KG1 (cell line): ENCODE measurements at places on chromosomes 1 and 21.

- DNase-seq: no peak
These were observed 594.4 kb downstream of the MATN1 start for GRCh38 chr1:30129001-30129408.

DNA sequence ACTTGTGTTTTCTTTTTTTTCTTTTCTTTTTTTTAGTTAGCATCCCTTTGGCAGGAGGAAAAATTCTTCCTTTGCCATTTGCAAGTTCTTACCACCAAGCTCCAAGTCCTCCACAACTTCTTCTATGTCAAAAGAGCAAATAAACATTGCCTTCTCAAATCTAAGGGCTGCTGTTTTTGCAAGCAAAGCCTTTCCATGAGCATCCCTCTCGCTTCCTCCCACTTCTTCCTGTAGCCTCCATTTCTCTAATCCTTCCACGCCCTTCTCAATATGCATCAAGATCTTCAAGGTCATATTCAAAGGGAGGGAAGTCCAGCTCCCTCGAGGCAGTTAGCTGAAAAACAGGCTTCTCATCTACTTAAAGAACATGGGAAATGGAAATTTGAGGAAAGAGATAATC is 147.1 kb downstream of the ADSS2 start:
- DNase-seq: no peak

DNA sequence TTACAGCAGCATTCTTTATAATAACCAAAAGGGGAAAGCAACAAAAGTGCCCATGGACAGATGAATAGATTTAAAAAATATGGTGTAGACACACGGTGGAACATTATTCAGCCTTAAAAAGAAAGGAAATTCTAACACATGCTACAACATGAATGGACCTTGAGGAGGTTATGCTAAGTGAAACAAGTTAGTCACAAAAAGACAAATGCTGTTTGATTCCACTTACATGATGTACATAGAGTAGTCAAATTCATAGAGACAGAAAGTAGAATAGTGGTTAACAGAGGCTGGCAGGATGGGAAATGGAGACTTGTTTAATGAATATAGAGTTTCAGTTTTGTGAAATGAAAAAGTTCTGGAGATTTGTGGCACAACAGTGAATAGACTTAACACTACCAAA is 151.4 kb downstream of the CYYR1 start:
- no peak for DNase-seq

- DNase-seq: no peak
These were observed 94.0 kb upstream of the FMN2 start for GRCh38 chr1:239997515-239998311.

DNA sequence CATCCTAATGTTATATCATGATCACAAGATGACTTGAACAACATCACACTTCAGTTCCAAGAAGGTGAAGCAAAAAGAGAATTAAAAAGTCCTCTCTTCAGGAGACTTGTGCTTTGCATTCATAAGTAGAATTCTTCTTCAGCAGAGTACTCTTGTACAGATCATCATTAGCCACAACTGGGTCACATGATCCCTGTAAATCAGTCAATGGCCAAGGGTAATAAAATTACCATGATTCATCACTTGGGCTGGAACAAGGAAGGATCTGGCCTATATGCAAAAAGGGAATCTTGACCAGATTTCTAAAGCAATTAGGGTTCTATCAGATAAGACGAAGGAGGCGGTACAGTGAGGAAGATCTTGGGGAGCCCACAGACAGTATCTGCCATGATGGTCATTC is 458.0 kb upstream of the DEPDC1 start:
- no peak for DNase-seq

DNA sequence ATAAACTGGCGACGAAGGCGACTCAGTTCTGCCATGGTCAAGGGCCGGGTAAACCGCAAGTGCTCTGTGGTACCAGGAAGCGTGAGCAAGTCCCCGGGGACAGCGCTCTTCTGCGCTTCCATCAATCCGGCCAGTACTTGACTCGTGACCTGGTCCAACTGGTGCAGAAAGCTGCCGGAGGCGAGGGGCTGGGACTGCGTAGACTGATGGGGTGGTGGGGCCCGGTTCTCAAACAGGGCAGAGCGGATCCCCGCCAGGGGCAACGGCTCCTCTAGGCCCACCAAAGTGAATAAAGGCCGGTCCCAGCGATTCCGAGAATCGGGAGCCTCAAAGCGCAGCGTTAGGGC is 852 bp downstream of the KTI12 start:
- DNase-seq: no peak

- no peak for DNase-seq
These were observed 1.5 kb downstream of the KIRREL1 start for GRCh38 chr1:157994704-157995582.

- no peak for DNase-seq
These were observed 4.7 kb downstream of the FMOD start for GRCh38 chr1:203346060-203346768.

GRCh38 chr1:70441392-70442035 is 30.4 kb downstream of the CTH start:
- no peak for DNase-seq

DNA sequence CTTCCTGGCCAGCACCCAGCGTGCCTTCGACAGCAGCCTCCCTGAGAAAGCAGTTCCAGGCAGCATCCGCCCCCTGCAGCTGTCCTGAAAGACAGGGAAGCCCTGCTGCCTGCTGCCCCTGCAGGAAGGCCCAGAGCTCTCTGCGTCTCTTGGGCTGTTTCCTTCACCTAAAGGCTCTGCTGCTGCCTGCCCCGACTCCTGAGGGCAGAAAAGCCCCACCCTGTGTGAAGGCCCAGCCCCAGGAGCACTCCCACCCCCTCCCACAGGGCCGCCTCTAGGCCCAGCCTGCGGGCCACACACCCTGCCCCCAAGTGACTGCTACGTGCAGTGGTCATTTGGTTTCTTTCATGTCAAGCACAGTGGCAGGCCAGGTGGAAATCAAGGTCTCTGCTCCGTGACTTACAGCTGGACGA is 12.4 kb downstream of the RIPK4 start:
- no peak for DNase-seq

- no peak for DNase-seq
These were observed 4.8 kb downstream of the RBM34 start for GRCh38 chr1:235156265-235156664.

- DNase-seq: no peak
These were observed 110.7 kb upstream of the OLFM3 start for GRCh38 chr1:102107441-102107840.

DNA sequence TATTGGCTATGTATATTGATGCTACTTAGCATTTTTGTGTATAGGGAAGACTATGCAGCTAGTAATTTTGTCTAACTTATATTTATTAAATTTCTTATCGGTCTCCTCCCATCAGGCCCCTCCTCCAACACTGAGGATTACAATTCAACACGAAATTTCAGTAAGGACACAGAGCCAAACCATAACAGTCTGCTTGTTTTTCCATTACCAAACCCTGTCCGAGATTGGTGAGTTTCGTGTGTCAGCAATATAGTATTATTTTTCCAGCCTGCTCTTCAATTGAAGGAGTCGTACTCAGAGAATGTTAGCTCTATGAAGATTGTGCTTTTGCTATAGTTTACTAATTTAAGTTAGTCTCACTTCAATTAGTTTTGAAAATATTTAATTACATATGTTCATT is 1495.3 kb downstream of the MRPL39 start:
- no peak for DNase-seq

DNA sequence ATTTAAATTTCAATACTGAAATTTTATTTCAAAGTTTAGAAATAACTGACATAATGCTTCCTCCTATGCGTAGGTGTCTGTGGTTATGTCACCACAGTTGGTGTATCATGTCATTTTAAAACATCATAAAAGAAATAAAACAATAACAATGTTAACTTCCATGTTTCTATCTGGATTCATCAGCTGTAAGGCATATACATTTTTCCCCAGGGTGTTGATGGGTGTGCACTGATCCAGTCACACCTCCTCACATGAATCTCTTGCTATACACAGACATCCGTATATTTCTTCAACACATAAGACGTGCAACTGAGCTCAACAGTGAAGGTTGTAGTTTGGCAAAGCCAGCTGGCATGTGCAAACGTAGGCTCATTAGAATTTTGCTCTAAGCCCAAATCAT is 6.2 kb downstream of the KCNA3 start:
- no peak for DNase-seq

- no peak for DNase-seq
These were observed 19.8 kb downstream of the SLC25A33 start for GRCh38 chr1:9558946-9559545.

DNA sequence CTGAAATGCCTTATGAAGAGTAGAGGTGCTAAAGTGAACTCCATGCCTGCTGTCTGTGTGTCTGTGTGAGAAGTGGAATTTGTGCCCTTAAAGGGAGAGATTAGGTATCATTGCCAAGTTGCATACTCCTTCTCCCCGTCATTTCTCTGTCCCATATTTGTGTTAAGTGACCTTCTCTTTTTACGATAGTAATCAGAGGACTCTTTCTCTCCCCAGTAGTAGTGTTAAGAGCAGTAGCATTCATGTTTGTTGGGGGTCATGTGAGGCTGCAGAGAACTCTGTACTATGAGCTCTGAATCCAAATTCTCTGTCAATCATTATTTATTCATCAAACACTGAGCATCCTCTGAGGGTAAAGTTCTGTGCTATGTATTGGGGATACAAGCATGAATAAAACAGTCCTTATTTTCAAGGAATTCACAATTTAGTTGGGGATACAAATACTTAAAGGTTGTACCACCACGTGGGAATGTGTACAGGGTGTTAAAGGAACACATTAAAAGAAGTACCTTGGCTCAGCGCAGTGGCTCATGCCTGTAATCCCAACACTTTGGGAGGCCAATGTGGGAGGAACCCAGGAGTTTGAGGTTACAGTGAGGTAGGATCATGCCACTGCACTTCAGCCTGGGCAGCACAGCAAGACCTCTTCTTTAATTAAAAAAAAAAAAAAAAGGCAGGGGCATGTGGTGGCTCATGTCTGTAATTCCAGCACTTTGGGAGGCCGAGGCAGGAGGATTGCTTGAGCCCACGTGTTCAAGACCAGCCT is 24.8 kb upstream of the KCNQ4 start:
- DNase-seq: no peak

GRCh38 chr1:183456826-183457225 is 15.5 kb upstream of the SMG7 start:
- no peak for DNase-seq

DNA sequence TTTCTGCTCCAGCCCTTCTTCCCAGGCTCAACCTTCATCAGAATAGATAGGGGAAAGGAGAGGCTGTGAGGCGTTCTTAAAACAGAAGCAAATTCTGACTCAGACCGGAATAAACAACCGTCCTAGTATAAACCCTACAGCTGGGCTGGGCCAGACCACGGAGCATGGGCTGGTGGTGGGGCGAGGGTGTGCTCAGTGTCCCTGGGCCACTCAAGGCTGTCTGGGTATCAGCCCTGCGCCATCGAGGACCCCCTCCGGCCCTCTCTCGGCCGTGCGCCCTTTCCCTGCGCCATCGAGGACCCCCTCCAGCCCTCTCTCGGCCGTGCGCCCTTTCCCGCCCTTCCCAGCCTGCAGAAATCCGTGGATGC is 36.0 kb downstream of the CAPN2 start:
- DNase-seq: no peak

GRCh38 chr1:94383966-94384408 is 34.2 kb upstream of the ABCD3 start:
- no peak for DNase-seq

DNA sequence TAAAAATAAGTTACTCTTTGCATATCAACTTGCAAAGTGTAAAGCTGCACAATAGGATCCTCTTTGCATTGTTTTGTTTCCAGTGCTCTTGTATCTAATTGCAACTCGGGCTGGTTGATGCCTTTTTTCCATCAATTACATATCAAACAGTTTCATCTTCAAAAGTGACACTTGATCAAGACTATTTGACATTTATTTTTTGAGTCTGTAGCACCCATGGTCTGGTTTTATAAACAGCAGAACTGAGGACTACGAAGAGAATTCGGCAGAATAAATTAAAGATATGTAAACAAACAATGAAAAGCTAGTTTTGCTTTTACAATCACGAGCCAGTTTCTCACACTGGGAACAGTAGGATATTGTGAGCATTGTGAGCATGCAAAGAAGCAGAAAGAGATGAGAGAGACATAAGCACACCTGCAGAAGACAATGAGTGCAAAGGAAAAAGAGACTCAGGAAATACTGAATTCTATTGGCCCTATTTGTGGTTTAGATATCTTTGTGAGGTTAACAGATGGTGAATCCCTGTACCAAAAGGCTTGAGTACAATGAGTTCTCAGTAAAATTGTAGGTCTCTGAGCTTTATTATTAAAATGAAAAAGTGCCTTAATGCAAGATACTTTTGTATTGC is 45.4 kb downstream of the RPL5 start:
- no peak for DNase-seq

DNA sequence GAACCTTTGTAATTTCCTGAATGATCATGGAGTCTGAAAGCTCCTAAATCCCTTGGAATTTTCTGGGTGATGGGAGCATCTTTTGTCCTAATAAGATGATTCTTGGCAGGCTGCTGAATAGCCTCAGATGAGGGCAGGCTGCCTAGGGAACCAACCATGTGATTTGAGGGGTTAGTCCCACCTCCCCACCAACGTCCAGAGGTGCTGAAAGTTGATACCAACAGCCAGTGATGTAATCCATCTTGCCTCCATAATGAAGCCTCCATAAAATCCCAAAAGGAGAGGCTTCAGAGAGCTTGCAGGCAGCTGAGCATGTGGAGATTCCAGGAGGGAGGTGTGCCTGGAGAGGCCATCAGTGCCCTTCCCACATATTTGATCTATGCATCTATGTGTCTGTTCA is 43.7 kb downstream of the GTF2B start:
- no peak for DNase-seq

- DNase-seq: no peak
These were observed 7.7 kb downstream of the AHDC1 start for GRCh38 chr1:27596261-27596660.

DNA sequence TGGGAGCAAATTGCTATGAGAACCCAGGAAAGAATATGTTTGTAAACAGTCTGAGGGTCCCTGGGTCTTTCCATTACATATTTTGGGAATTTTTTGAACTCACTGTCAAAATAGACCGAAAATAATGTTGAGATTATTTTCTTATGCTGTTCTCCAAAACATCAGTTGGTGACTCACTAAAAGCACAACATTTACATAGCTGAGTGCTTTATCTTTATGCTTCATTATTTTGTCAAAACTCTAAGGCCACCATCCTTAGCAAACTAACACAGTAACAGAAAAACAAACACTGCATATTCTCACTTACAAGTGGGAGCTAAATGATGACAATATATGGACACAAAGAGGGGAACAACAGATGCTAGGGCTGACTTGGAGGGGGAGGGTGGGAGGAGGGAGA is 459.3 kb downstream of the ADGRL2 start:
- DNase-seq: no peak
